ENCODE measurements at places on chromosomes 4 and X.

GRCh38 chr4:38152305-38152704 is 192.1 kb downstream of the PTTG2 start:
- no peak for DNase-seq

GRCh38 chr4:181608181-181608580 is 635.0 kb upstream of the TENM3 start:
- no peak for DNase-seq

DNA sequence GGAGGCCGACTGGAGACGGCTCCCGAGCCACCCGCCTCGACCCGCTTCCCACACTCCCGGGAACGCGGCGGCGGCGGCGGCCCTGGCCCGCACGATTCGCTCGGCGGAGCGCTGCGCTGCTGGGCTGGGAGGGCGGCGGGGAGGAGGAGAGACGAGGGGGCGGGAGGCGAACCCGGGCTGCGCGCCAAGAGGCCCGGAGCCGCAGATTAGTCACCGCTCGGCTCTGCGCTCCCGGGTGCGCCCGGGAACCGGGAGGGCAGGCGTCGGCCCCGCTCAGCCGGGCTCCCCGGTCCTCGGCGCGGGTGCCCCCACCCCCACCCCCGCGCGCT is 11.2 kb upstream of the BCOR start:
- DNase-seq = no peak

- no peak for DNase-seq
Measured at GRCh38 chrX:120356084-120356483, 5.8 kb upstream of the ATP1B4 start.

- no peak for DNase-seq
Measured at GRCh38 chrX:67207912-67208311, 335.9 kb upstream of the AR start.

DNA sequence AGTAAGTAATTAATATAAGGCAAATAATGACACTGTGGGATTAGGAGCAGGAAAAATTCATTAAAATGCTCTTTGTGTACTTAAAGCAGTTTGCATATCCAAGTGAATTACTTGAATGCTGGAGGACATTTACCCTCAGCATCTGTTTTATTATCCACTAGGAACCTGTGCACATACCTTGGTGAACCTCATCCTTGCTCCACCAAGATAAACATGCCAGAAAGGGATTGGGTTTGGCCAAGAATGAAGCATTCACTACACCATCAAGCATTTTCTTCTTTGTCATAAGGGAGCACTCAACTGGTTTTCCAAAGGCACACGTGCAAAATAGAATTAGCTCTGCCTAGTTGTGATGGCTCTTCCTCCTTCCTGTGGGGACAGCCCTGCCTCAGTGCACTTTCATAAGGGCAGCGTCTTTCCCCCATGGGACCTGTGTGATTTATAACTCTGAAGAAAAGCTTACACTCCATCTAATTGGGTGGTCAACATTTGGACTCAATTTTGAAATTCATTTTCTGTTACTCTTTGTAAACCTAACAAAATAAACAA is 291.7 kb downstream of the USP46 start:
- no peak for DNase-seq

- DNase-seq = no peak
Measured at GRCh38 chr4:183240581-183241321, 79.3 kb downstream of the CLDN22 start.

DNA sequence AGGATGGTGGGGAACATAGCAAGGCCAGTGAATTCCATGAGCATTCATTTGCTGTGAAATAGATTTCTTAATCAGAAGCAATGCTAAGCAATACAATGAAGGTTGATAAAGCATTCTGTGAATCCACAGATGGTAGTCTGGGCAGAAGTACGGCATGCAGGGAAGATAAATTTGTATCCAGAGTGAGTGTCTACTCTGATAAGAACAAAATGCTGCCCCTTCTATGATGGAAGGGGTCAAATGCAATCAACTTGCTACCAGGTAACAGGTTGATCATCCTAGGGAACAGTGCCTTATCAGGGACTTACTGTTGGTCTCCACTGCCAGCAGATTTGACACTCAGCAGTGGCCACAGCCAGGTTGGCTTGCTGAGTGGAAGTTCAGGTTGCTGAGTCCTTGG is 189.4 kb downstream of the MAB21L2 start:
- DNase-seq = no peak

GRCh38 chrX:44274096-44274495 is 69.4 kb downstream of the EFHC2 start:
- DNase-seq = no peak

GRCh38 chrX:34884817-34885216 is 57.8 kb upstream of the FAM47B start:
- DNase-seq = no peak

GRCh38 chr4:72875138-72875537 is 194.4 kb downstream of the COX18 start:
- no peak for DNase-seq

- DNase-seq = no peak
Measured at GRCh38 chrX:17635231-17635630, 102.1 kb upstream of the SCML1 start.

DNA sequence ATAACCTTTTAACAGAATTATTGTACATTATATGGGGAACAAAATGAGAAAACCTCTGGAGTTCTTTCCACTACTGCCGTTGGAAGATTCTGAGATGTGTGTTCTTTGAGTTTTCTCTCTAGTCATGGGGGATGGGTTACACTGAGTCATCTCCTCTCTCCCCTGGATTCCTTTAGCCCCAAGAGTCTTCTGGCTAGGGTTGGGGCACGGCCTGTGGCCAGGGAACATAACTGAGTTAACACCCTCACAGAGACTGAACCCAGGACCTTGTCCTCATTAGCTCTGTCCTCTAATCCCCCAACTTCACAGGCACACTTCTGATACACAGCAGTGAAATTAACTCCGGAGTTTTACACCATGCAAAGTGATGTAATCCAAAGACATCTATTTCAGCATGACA is 142.3 kb upstream of the F9 start:
- DNase-seq = no peak

- DNase-seq = no peak
Measured at GRCh38 chr4:183354219-183354618, 32.0 kb upstream of the CLDN24 start.

DNA sequence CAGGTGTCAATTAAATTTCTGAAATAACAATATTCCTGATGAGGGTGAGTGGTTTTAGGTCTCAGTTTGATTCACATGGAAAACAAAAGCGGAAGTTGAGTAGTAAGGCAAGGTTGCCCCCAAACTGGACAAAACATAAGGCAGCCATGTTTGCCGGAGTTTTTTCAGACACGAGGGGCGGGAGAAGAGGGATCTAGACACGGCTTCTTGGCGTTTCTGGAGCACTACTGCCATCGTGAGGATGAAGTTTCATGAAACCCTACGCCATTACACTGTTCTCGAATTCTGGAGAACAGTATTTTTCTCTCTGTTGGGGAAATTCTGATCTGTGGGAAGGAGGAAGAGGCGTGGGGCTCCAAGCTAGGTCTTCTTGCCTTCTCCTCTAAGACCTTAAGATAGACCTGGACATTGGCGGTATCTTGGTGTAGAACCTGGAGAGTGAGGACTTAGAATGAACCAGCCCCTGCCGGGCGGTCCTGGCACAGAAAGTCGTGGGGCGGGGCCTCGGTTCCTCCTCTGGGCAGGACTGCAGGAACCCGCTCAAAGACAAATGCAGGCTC is 160.3 kb downstream of the OR13H1 start:
- peak; percentile 66 for DNase-seq

DNA sequence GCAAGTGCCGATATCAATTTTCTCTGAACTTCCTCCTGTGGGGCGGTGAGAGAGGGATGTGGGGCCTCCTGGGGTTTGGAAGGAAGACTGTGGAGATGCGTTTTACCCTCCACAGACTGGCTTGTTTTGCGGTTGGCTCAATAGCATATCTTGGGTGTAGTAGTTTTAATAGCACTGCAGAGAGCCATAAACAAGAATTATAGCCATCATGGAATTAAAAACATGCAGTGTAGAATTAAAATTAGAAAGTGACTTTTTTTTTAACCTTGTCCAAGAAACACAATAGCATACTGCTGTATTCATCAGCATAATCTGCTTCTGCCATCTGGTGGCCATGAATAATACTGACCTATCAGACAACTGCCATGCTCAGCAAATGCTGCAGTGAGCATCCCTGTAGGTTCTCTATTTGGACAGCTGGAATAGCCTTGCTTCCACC is 47.3 kb upstream of the SCML1 start:
- no peak for DNase-seq

- DNase-seq = no peak
Measured at GRCh38 chr4:25753239-25753638, 97.6 kb downstream of the SLC34A2 start.

DNA sequence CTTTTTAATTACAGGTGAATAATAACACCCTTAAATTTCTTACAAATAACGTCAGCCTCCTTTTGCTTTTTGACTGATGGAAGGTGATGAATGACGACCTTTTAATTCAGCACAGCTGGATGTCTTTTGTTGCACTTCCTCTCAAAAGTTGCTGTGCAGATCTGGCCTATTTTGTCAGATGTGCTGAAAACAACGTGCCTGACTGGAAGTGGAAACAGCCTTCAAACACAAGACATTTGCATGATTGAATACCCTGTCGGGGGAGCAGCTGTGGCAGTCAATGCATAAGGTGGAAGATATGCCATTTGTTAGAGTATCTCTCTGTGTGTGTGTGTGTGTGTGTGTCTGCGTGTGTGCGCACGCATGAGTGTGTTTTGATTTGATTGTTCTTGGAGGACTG is 579.7 kb downstream of the SPRY1 start:
- no peak for DNase-seq

DNA sequence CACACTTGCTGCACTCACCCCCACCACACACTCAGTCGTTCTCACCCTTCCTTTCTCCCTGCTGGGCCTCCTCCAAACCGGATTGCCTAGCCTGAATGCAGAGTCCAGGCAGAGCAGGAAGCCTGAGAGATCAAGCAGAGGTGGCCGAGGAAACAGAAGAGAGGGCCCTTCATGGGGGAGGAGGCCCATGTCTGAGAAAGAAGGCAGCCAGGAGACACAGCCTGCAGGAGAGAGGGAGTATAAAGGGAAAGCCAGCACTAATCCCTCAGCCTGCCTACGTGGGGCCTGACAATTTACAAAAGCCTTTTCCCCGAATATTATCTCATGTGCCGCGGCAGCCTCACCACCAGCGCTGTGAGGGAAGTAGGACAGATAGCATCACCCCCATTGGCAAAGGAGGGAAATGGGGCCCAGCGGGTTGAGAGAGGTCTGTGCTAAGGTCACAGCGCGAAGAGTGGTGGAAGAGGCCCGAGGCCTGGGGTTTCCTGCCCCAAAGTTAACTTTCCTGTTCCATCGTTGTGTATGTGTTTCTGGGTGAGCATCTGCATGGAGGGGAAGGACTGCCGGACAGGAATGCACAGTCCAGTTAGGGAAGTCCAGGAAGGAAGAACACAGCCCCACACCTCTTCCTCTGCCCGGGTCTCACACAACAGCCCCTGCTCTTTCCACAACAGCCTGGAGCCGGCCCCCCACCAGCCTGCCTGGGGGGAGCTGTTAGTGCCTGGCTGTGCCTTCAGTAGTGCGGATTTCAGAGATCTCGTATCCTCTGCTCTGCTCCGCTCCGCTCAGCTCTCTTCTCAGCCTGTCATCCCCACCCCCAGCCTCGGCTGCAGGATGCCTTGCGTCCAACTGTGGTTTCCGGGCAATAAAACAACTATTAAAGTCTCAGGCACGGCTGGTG is 50.9 kb upstream of the BCOR start:
- no peak for DNase-seq

DNA sequence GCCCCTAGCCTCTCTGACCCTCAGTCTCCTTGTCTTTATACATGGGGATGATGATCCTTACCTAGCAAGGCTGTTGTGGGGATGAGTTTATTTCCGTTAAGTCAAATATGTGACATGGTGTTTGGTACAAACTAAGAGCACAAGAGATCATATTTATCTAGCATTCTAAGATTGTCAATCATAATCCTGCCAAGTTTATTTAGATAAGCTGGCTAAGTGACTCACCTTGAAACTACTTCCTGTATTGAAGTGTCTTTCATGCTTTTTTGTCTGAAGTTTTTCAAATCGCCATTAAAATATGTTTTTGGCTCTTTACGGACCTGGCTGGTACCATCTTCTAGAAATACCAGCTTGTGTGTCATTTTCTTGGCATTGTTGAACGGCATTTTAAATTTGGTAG is 30.7 kb downstream of the MAP7D3 start:
- no peak for DNase-seq

- no peak for DNase-seq
Measured at GRCh38 chr4:11480683-11481082, 52.0 kb upstream of the HS3ST1 start.
